T-helper 2 cell treated with Interferon-gamma antibody and Interleukin-4, amounts not matched to agents 5 μg/mL and 100 μg/mL, for 36 hours (primary cell): ENCODE measurements at places on chromosomes 4 and X.

DNA sequence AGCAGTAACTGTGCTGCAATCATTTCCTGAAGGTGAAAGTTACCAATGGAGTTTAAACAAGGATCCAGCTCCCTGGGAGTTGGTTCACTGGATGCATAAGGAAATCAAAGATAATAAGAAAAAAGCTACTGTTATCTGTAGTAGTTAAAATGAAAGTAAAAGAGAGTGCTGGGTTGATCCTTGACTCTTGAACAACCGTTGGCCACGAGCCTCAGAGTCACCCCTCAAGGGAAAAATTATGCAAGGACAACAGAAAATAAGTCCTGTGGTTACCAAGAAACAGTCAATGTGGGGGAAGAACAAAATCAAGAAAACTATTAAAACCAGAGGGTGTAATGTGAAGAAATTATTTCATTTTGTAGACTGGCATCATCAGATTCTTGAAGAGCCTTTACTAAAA, 49.7 kb upstream of the DDIT4L start:
- H3K27me3 ChIP-seq: peaks cover 2% of the 10 kb centered on the region
- H3K27ac ChIP-seq: no peak overlapping the region
- H3K4me1 ChIP-seq: peaks cover 5% of the 10 kb centered on the region
- no peaks in the 10 kb centered on the region for H3K36me3 ChIP-seq

- no peaks in the 10 kb centered on the region for H3K27me3 ChIP-seq
- H3K4me1 ChIP-seq: no peaks in the 10 kb centered on the region
- H3K27ac ChIP-seq: no peak overlapping the region
- H3K36me3 ChIP-seq: no peaks in the 10 kb centered on the region
- no peak overlapping the region for H3K4me3 ChIP-seq
Measured at GRCh38 chr4:127000846-127001245, 631.9 kb upstream of the INTU start.

GRCh38 chr4:174316546-174316945, 32.8 kb downstream of the CEP44 start:
- peaks cover 6% of the 10 kb centered on the region for H3K36me3 ChIP-seq
- DNase-seq: no peak
- no peak overlapping the region for H3K27ac ChIP-seq
- H3K4me3 ChIP-seq: no peak overlapping the region
- H3K27me3 ChIP-seq: no peaks in the 10 kb centered on the region
- peaks cover 3% of the 10 kb centered on the region for H3K4me1 ChIP-seq

DNA sequence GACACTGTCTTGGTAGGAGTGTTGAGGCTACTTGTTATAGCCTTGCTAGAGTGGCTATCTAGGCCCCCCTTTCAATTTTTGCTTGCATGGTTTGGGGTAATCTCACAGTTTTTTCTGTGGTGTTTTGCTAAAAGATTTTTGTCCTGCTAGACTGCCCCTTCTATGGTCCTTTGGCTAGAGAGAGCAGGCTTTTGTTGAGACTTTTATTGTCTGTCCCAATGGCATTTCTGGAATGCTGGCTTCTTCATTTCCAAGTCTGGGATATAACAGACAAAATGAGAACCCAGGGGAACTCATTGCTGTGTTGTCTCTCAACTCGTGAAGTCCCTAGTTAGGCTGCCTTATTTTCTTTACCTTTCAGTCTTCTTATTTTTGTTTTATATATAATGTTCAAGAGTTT, 160.2 kb upstream of the ZC4H2 start:
- H3K27ac ChIP-seq: no peak overlapping the region
- no peak for DNase-seq
- H3K27me3 ChIP-seq: no peaks in the 10 kb centered on the region

- H3K36me3 ChIP-seq: no peaks in the 10 kb centered on the region
- no peaks in the 10 kb centered on the region for H3K4me1 ChIP-seq
- H3K4me3 ChIP-seq: no peak overlapping the region
- DNase-seq: no peak
- H3K27ac ChIP-seq: no peak overlapping the region
Measured at GRCh38 chrX:22313766-22314165, 41.1 kb downstream of the CBLL2 start.
